ENCODE measurements at places on chromosomes 12 and 14.

DNA sequence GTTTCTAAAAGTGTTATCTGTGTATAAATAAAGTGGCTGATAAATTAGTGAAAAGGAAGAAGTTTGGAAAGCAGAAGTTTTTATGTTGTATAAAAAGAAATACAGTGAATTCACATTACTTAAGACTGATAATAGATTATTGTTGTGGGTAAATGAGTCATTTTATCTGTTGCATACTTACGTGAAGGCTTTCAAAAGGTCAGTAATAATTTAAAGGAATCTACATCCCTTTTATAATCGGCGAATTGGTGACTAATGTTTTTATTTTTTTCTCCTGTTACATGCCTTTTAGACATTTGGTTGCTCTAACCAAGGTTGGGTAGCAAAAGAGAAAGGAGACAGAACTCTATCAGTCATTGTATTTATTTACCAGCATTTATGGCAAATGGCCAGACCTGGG, 155.9 kb downstream of the SLC41A2 start:
- no peak for DNase-seq

DNA sequence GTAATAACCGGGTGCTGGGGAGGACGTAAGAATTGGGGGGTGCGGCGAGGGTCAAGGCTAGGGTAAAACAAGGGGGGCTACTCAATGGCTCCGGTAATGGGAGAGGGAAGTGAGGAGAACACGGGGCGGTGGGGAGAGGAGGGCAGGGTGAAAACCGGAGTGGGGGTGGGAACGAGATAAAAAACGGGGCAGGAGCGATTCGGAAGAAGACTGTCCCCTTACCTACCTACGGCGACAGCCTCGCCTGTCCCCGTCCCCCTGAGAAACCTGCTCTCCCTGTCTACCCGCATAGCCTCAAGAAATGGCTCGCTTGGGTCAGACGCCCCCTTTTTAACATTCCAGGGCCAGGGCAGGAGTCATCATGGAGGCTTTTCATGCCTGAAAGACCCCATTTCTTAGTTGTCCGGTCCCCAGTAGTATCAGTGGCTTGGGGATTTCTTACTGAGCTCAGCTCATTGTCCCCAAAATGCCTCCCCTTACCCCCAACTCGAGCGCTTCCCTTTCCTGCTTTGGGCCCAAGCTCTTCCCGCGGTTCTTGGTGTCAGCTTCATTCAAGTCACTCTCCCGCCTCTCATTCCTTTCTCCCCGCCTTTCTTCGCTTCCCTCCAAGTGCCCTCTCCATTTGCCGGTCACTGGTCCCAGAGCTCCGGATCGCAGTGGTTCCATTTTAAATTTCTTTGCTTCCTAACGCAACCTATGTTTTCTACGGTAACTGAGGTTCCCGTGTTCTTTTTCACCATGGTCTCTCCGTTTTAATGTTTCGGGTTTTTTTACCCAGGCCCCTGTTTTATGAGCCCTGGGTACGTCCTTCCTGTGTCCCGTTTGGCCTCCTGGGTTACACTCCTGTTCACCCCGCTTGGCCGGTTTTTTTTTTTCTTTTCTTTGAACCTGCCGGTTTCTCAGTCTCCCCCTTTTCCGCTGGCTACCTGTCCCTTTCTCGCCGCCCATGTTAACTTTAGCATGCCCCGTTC, 1.2 kb upstream of the WSB2 start:
- DNase-seq: peak; percentile 77

DNA sequence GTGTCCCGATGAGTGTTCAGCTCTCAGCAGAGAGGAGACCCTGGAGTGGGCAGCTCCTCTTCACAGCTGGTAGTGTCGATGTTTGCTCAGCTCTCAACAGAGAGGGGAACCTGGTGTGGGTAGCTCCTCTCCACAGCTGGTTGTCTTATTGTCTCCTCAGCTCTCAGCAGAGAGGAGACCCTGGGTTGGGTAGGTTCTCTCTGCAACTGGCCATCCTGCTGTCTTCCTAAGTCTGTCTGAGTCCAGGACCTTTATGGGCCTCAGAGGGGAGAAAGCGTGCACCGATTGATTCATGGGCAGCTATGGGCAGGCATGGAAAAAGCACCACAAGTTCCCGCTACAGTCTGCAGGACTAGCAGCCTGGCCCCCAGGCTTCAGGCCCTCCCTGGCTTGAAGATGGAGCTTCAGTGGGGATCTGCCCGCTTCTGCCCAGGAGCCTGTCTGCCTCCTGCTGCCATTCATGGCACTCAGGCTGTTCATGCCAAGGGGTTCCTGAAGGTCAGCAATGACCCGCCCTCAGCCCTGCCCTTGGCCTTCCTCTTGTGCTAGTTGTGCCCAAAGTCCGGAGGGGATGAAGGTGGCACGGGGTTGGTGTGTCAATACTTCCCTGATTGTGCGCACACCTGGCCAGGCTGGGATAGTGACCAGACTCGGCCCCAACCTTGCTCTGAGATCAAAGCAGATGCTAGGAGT, 224.2 kb downstream of the KCNC2 start:
- DNase-seq: no peak

DNA sequence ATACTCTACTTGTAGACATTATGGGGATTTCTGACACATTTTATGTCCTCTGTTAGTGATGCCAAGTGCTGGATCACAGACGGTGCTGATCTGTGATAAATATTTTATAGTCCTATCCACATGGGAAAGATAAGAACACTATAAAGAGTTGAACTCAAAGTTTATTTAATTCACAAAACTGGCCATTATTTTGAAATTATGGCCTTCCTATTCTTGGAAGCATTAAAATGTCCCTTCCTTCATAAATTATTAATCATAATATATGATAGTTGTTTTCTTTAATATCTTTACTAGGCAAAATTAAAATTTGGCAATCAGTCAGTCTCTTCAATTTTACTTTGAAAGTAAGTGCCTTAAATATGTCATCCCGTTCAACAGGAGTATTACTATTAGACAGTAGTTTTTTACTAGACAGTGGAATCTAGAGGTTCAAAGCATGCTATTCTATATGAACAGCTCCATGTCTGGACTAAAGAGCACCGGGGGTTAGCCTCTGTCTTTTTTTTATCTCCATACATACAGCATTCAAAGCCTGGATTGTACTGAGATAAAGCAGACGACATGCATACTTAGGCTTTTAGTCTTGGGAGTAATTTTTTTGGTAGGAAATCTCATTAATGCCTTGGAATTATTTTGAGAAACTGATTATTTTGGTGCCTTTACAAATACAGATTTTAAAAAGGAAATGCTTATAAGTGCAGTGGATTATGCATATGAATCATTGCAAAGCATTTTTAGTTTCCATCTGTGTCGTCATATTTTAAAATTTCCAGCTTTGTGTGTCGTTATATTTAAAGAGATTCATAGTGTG, 306.1 kb upstream of the RGS6 start:
- DNase-seq: no peak

- DNase-seq: no peak
Measured at GRCh38 chr12:129613314-129613713, 290.5 kb downstream of the TMEM132D start.

- DNase-seq: no peak
Measured at GRCh38 chr14:28966416-28967233, 200.0 kb downstream of the FOXG1 start.

- DNase-seq: no peak
Measured at GRCh38 chr12:88029093-88029665, at the start of gene C12orf50. Gene C12orf50, minus strand, starts transcription at chr12:88029401. Its CDS starts 2,439 bp downstream, at chr12:88026962.

DNA sequence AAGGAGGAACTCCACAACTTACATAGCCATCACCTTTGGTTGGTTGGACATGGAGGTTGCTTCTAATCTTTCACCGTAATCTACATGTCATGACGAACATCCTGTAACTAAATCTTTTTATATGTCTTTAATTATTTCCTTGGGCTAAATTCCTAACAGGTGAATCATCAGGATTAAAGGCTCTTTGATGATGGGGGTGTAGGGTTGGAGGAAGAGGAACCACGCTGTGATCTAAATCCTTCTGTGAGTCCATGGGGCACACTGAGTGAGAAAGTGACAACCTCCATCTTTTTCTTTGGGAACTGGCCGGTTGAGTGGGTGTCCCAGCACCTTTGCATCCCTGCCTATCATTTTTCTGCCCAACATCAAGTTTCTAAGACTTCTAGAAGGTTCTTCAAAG, 31.1 kb upstream of the MAP1LC3B2 start:
- DNase-seq: no peak

DNA sequence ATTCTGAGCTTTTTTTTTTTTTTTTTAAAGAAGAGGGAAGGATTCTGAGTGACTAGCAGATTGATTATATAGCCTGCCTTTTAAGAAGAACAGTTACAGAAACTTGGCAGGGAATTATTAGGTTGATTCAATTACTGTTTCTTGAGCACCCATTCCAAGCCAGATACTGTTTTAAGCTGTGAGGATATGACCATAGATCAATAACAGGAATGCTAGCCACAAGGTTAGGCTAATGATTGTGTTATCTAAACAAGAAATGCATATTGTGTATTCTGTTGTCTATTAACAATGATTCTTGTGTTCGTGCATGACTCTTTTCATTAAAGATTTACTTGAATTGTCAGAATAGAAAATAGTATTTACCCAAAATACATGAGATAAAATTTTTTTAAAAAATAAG, 67.1 kb downstream of the PRORP start:
- DNase-seq: no peak

DNA sequence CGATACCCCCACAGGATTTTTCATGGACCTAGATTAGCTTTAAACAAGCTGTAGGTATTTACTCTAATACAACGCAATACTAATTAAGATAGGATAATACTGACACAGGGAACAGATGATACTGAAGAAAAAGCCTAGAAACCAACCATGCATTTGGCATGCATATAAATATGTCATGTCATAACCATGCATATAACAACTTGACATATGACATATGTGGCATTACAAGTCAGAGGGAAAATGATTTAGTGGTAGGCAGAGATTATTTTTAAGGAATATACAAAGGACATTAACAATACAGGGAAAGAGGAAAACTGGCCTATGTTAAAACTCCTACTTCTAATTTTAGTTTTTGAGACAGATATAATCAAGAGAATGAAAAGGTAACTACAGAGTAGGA, 27.9 kb downstream of the CAPS2 start:
- DNase-seq: no peak

- no peak for DNase-seq
Measured at GRCh38 chr14:77620222-77620870, 3.9 kb upstream of the SPTLC2 start.
